Right lobe of liver (tissue), 6 donors: ENCODE measurements at places on chromosomes 7 and 10.

- DNase-seq, result no peak
Observed at GRCh38 chr7:148589640-148590039, 926 bp upstream of the C7orf33 start.

DNA sequence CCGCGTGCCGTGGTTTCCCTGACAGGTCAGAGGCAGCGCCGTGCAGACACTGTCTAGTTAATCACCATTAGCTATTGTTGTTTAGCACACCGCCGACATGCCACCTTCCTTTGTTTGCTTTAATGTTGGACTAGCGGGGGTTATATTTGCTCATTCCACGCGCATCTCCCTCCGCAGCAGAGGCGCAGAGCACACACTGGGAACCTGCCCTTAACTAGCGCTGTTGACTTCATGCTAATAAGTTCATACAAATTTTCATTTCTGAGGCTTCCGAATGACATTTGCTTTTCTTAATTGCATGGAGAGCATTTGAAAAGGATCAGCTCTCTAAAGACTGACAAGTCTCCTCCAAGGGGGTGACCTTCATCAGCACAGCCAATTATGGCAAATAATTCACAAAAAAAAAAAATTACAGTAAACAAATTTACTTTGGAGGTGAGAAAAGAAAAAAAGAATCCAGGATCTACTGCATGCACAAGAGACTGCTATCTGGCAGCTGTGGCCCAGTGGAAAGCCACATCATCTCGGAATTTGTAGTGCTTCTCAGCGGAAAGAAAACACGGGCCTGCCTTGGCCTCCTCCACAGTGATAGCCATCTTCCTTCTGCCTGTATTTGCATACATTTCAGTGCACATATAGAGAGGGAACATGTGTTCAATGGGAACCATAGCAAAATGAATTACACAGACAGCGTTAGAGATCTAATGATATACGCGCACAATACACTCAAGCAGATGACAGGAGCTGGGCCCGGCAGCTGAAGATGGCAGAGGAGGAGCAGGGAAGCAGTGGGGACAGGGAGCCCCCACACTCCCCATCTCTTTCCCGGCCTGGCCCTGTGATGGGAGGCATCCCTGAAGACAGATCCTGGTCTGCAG lies 94.2 kb downstream of the EBF3 start:
- DNase-seq, result no peak

DNA sequence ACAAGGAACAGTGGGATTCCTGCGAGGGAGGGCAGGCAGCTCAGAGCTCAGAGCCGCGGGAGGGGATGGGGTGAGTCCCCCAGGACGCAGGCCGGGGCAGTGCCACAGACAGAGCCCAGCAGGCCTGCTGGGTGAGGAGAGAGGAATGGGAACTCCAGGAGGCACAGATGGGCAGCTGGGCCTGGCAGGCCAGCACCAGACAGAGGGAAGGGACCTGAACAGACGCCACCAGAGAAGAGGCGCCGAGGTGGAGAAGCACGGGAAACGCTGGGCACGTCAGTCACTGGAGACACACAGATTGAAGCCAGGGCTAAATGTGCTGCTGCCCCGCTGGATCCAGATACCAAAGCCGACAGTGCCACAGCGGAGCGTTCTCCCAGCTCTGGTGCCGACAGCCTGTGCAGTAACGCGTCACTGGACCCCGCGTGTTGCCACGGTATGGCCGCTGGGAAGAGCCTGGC lies 225.8 kb downstream of the MAD1L1 start:
- DNase-seq, result peak; percentile 44

DNA sequence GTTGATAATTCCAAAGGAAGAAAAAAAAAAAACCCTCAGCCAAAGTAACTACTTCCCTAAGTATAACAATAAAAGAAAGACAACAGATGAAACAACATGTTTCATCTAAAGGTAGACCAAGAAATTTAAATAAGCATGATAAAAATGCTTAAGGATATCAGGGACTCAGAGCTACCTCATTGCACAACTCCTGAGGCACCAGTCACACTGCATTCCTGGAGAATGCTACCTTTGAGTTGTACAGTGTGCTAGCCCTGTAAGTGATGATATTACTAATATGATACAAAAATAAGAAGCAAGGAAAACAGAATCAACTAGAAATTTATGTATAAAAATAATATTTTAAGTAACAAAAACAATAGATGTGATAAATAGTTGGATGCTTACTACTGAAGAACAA lies 29.5 kb upstream of the C7orf33 start:
- DNase-seq, result no peak

- no peak for DNase-seq
Observed at GRCh38 chr10:74705358-74705980, 120.9 kb upstream of the KAT6B start.

GRCh38 chr10:42872865-42873435 lies 90.4 kb downstream of the BMS1 start:
- DNase-seq, result no peak

DNA sequence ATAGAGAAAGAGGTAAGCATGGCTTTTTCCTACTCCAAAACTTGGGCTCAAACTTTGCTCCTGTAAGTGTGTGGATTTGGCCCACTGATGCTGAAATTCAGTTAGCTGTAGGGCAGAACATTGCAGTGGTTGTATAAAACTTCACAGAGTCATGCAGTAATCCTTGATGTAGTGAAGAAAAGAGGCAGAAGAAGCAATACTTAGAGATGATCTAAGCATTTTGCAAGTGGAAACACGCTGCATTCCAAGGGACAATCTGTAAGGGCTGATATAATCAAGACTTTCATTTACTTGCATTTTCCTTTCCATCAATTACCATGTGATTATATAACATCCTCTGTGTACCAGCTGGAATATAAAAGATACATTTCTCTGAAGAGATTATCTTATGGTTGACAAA lies 338.8 kb downstream of the DNAJB9 start:
- no peak for DNase-seq

GRCh38 chr7:107128217-107128616 lies 40.6 kb upstream of the HBP1 start:
- no peak for DNase-seq

DNA sequence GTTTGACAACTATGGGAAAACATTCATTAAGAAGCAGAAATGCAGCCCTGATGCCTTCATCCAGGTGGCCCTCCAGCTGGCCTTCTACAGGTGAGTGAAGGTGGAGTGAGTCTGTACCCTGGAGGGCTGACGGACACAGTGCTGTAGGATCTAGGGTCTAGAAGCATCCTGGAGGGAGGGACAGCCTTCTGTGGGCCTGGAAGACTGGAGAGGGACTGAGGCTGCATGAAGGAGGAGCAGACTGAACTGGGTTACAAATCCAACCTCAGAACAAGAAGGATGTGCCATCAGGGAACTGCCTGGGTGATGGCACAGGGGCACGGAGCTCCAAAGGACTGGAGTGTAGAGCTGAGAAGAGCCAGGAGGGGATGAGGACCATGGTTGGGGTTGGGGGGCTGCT lies 27.5 kb upstream of the C10orf53 start:
- no peak for DNase-seq
